Fibroblast of skin of scalp (primary cell): ENCODE measurements at places on chromosomes 6 and 20.

GRCh38 chr6:4133941-4134838 is 1.2 kb downstream of the ECI2 start:
- DNase-seq = peak; percentile 26

GRCh38 chr6:133587546-133588160 is 301.3 kb upstream of the TCF21 start:
- DNase-seq = peak; percentile 80

GRCh38 chr6:10598084-10598960 is 77.2 kb downstream of the GCNT2 start:
- no peak for DNase-seq

DNA sequence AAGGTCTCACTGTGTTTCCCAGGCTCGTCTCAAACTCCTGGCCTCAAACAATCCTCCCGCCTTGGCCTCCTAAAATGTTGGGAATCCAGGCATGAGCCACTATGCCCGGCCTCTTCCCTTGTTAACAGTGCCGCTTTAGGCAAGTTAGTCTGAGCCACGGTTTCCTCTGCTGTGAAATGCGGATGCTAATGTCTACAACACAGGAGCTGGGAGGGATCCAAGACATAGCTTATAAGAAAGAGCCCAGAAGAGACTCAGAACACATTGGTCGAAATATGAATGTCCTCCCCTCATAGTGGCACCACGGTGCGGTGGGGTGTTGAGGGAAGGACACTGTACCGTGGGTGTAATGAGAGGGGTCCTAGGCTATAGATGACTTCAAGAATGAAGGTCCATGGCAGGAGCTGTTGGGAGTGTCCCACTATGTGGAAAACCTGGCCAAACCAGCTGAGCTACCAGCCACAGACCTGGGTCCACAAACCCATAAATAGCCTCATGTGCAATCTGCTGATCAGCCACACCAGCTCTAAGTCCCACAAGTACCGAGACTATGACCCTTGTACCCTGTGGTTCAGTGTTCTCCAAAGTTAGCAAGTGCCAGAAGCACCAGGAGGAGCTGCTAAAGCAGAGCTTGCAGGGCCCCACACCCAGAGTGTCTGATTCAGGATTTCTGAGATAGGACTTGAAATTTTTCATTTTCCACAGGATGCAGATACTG is 57.8 kb upstream of the ZFAND3 start:
- DNase-seq = no peak

- no peak for DNase-seq
Measured at GRCh38 chr20:4812641-4813075, 90.9 kb downstream of the PRND start.

DNA sequence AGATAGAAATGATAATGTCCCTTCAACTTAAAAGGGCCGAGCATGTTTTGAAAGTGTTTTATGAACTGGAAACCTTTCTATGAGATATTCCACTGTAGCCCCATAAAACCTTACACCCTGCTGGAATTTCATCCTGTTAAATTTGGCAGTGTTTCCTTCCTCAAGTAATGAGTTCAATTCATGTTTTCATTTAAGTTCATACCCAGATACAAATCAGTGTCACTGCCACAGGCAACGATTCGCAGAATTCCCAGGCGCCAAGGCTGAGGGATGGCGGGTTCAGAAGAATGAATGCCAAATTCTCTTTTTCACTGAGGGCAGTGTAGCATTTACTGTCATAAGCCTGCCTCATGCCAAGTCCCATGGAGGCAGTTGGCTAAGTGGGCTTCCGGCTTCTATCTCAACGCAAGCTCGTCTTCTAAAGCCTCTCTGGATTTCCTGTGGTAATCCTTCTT is 511.8 kb upstream of the ID4 start:
- DNase-seq = peak; percentile 45

DNA sequence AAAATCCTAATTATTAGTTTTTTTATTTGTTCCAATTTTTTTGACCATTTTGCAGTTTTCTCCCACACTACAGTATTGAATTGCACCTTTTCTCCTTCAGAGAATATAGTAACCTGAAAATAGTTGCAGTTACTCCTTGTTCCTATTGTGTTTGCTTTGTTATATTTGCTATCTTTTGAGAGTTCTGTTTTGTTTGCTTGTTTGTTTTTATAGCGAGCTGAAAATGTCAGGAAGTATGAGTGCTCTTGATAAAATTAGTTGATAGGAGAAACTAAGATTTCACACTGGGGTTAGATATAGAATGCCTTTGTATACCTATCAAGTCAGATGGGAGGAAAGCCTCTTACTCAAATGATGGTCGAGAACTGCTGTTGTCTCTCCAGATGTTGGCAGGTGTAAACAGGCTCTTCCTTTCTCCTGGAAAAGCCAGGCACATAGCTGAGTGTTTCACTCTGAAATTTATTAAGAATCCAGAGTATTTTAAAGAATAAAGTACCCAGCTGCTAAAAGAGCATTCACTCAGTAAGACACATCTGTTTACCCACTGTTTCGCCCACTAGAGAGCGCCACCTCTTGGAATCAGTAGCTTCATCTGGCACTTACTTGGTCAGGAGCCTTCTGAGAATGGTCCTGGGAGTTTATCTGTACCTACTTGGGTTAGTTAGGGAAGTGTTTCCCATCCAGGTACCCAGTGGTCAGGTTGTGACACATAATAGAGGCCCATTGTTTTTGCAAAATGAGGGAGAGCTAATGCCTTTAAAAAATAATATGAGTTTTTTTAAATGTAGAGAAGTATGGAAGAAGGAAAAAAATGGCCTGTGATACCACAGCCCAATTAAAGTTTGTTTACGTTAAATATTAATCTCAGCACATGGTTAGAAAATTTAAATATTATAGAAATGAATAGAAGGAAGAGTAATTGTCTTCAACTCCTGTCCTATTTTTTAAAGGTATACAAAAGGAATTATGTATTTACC is 11.2 kb downstream of the NT5DC1 start:
- DNase-seq = peak; percentile 38

GRCh38 chr6:35008858-35009257 is 119.8 kb downstream of the ANKS1A start:
- DNase-seq = no peak

DNA sequence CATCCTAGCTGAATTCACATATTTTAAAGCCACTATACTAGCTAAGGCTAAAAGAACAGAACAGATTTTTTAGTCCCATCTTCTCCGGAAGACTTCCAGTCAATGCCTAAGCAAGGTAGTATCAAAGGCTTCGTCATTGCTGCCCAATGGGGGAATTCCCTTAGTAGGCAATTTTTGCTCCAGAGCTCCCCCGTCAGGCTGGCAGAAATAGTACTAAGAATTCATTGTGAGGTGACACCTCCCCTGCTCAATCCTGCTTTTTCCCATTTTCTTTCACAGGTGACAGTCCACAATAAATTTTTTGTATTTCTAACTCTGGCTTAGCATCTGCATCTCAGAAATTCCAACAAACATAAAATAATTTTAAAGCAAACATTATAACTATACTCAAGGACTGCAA is 52.8 kb upstream of the SRSF6 start:
- DNase-seq = no peak

GRCh38 chr6:62345446-62345845 is 59.4 kb upstream of the KHDRBS2 start:
- no peak for DNase-seq

GRCh38 chr20:18046535-18046934 is 11.2 kb downstream of the OVOL2 start:
- no peak for DNase-seq

- no peak for DNase-seq
Measured at GRCh38 chr6:106674541-106675229, 45.3 kb downstream of the QRSL1 start.

- no peak for DNase-seq
Measured at GRCh38 chr20:18754030-18754652, 59.4 kb upstream of the SCP2D1 start.

GRCh38 chr6:52538901-52539354 is 37.9 kb downstream of the TRAM2 start:
- DNase-seq = peak; percentile 96

DNA sequence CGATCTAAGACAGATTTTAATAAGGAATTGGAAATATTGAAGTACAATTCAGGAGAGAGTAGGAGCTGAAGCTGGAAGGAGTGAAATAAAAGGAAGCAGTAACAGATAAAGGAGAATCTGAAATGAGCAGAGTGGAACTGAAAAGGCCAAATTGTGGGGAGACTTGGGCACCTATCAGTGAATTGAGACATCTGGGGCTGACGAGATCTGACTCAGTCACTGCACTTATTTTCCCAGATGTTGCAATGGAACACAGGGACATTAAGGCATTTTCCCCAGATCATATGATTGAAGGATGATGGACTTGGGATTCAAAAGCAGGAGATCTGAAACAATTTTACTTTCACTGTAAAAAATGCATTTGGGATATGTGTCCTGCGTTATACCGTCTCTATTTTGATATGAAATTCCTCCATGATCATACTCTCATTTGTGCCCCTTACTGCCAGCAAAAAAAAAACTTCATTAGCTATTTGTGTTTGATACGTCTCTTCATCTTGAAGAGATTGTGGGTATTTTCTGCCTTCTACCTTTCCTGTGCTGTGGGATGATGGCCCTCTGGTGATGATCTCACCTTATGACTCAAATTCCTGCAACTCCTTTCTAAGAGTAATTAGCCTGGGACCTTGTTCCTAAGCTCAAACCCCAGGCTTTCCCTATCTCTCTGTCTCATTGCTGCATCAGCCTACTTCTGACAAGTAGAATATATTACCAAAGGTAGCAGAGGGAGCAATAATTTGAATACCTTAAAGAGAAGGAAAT is 278.5 kb upstream of the MAN1A1 start:
- no peak for DNase-seq

- DNase-seq = no peak
Measured at GRCh38 chr6:11296449-11297375, 64.2 kb upstream of the NEDD9 start.

DNA sequence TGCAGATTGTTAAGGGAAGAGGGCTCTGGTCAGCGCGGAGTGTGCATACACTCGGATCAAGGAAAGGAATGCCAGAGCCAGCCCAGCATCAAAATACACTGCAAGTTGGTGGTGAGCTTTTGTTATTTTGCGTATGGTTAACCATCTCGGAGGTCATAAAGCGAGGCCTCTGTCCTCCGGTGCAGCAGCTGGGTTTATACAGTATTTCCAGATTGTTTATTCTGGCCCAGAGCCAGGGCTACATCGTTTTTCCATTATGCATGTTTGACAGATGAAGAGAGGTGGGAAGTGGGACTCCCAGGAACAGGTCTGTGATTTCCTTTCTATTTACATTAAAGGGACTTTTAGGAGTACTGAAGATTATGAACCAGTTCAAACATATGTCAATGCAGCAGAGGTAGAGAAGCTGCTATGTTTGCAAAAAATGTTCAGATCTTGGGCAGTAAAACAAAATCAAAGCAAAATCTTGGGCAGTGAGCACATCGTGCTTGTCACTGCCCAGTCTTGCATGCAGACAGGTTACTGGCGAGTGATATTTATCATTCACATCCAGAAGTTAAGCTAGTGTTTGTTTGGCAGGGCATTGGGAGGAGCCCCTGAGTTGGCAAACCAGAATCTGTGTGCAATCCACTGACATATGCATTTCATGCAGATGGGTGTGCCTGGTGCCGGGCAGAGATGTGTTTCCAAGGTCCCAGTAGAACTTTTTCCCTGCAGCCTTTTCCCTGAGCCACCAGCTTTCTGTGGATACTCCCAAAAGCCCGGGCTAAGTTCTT is 256.3 kb upstream of the TAB2 start:
- peak; percentile 57 for DNase-seq

DNA sequence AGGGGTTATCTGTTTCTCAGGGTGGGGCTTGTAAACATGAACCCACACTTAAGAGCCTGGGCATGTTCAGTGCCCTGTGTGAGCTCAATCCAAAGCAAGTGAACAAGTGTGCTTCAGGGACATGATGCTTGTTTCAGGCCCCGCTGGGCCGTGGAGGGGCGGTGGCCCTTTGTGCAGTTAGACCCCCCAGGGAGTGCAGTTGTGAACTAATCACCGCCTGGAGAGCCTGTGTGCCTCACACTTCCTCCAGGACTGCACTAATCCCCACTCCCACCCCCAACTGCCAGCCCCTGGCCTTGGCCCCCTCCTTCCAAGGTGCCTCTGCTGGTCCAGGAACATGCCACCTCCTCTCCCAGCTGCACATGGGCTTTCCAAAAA is 58.1 kb downstream of the RREB1 start:
- DNase-seq = peak; percentile 35

GRCh38 chr20:17344790-17345189 is 118.0 kb downstream of the PCSK2 start:
- DNase-seq = no peak

GRCh38 chr20:51750037-51750769 is 18.0 kb downstream of the ATP9A start:
- DNase-seq = peak; percentile 71

GRCh38 chr6:158219228-158219627 is 51.1 kb downstream of the GTF2H5 start:
- DNase-seq = peak; percentile 93
